ENCODE measurements at places on chromosomes 5 and 9.
A peak's percentile ranks its signal among the peaks of the same experiment; 100 is the strongest.

- no peak for DNase-seq
These were observed 824 bp downstream of the MXD3 start for GRCh38 chr5:177310757-177311391.

DNA sequence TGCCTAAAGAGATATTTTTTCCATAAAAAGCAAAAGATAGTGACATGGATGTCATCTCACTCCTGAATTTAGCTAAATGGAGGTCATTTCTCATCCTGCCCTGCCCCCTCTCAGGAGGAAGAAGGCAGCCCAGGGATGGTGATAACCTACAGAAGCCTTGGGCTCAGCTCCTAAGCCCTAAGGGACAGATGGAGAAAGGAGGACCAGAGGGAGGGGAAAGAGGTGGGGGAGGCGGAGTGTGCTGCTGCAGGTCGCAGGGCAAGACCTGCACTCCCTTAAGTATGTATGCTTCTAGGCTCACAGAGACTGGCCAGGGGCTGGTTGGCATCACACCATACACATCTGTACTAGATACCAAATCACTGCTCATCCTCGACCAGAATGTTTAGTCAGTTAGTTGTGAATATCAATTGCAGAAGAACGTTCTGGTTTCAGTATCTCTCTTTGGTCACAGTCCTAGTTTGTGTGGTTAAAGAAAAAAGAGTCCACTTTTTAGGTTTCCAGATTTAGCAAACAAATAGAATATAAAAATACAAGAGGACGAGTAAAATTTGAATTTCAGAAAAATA is 18.4 kb upstream of the CDKN2AIPNL start:
- no peak for DNase-seq

DNA sequence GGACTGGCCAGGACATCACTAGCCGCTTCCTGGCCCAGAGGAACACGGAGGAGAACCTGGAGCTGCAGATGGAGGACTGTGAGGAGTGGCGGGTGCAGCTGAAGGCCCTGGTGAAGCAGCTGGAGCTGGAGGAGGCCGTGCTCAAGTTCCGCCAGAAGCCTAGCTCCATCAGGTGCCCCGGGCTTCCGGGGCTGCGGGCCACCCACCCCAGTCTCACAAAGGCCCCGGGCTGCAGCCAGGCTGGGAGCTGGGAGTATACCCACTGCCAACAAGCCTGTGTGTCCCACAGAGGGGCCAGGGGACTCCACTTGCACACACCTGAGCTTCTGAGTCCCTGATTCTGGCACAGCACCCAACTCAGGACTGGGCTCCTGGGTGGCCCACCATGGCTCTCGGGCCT is 1.7 kb upstream of the RABL6 start:
- no peak for DNase-seq

GRCh38 chr5:30042677-30043076 is 1150.8 kb upstream of the CDH6 start:
- no peak for DNase-seq

GRCh38 chr5:22850981-22851380 is 2.2 kb downstream of the CDH12 start:
- DNase-seq, result no peak

DNA sequence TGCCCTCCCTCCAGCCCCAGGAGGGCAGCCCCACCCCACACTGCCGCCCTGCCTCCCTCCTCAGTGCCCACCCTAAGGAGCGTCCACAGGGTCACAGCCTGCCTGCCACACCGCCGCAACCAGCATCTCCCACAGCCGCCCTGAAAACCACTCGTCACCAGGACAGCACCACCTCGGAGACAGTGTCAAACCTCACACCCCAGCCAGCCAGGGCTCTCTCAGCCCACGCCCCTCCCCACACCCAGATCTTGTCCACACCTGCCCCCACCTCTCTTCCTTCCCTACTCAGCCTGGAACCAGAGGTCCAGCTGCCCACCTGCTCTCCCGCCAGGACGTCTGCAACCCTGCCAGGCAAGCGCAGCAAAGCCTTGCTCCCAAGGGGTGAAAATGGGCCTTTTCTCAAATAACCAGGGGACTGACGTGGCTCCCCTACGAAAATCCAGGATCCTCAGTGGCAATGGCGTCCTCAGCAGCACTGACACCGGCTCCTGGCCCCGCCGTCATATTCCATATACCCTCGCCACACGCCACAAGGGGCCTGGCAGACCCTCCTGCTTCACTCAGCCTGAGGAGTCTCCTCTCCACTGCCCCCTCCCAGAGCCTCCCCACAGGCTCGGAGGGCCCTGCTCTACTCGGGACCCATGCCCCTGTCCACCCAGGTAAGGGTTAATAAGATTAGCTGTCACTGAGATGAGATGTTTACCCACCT is 71.0 kb upstream of the ADAMTS2 start:
- no peak for DNase-seq

- no peak for DNase-seq
These were observed 15.3 kb upstream of the SLC27A6 start for GRCh38 chr5:128949847-128950546.

- DNase-seq, result no peak
These were observed 24.1 kb downstream of the PHF2 start for GRCh38 chr9:93600504-93600903.

DNA sequence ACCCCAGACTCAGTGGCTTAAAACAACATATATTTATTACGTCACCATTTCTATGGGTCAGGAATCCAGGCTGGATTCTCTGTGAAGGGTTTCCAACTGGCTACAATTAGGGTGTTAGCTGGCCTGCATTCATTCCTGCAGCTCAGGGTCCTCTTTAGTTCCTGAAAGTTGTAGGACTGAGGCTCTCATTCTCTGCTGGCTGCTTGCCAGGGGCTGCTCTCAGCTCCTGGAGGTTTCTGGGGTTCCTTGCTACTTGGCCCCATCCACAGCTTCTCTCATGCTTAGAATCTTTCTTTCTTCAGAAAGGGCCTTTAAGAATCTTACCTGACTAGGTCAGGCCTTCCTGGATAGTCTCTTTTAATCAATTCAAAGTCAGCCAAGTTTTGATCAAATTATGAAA is 424.6 kb downstream of the GADD45G start:
- no peak for DNase-seq

DNA sequence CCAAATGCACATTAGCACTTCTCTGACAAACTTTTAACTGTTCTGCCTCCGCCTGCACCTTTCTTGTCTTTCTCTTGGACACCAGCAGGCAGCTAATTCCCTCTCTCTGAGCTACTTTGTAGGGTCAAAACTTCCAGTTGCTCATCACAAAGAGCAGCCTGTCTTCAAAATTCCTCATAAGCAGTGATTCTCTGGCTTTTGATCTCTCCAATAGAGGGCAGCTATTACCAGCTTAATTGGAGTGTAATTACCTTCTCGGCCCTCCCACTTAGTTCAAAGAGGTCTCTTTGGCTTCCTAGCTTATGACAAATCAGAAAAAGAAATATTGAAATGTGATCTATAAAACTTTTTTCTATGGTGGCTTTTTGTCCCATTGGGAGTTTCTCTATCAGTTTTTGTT is 43.6 kb upstream of the RAD23B start:
- peak; percentile 48 for DNase-seq

DNA sequence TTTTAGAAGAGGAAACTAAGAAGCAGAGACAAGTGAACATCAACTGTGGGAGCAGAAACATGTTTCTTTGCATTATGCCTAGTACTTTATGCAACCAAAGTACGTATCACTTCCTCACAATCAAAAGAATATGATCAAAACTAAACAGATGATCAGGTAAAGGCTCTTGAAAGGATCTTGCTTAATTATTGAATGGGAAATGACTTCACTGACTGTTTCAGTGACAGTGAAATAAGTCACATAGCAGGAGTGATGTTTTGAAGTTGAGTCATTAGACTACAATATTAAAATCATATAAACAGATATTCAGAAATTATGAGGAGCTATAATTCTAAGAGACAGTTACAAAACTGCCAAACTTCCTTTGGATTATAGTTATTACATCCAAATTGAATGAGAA is 527.3 kb downstream of the MTRR start:
- DNase-seq, result no peak

- no peak for DNase-seq
These were observed 21.6 kb downstream of the NDST1 start for GRCh38 chr5:150529555-150529954.

GRCh38 chr9:115035841-115036612 is 81.9 kb downstream of the TNC start:
- DNase-seq, result peak; percentile 11

DNA sequence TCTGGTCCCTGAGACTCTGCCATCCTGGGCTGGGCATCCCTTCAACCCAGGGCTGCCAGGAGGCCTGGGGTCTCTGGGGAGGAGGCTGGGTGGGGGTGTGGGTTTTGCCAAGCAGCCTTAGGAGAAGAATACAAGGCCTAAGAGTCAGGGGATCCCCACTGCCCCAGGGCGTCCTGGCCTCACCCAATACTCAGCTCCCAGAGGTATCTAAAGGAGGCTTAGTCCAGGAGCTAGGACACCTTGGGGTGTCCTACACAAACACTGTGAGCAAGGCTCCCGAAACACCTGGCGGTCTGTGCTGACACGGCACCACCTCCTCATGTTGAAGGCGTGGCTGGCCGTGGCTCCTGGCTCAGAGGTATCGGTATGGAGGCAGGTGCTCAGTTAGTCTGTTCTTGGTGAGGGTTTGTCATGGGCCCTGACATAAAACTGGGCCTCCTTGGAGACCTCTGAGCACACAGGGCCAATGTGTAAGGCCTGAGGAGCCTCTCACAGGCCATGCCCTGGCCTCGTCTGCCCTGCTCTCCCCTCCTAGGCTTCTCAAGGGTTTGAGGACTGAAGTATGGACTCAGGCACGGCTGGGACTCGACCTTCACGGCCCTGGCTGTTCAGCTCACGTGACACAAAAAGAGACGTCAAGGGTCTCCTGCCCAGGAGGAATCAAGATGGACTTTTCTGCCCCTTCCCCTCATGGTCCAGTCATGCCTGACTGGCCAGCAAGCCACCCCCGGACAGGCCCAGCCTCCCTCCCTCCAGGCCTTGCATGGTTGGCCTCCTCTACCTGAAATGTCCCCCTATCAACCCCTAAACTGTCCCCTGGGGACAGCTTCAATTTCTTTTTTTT is 277.3 kb downstream of the FSTL4 start:
- DNase-seq, result no peak

DNA sequence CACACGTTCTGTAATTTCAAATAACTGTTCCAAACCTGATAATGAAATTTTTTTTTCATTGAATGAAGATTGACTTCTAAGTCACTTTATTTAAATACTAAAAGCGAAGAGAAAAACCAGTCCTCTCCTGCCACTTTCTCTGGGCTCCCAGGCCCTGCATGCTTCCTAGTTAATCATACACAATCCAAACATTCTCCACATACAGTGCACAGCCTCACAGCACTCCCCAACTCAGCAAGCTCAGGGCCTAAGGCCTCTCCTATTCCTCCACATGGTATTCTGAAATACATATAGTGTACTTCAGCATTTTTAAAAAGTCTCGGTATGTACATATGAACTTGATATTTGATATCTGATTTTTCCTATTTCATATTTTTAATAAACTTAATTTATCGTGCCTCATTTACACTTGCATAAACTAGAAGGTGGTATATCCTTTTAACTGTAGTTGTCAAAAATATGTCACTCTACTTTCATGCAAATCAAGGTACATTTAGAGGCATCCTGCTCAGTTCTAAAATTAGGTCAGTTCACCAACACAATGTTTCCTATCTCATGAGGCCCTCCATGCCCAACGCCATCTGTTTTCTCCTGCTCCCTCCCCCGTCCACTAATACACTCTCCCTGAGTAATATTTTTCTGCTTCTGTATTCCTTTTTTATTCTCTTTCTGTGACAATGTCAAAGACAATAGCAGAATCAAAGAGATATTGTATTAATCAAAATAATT is 206.7 kb downstream of the ARRDC3 start:
- no peak for DNase-seq

DNA sequence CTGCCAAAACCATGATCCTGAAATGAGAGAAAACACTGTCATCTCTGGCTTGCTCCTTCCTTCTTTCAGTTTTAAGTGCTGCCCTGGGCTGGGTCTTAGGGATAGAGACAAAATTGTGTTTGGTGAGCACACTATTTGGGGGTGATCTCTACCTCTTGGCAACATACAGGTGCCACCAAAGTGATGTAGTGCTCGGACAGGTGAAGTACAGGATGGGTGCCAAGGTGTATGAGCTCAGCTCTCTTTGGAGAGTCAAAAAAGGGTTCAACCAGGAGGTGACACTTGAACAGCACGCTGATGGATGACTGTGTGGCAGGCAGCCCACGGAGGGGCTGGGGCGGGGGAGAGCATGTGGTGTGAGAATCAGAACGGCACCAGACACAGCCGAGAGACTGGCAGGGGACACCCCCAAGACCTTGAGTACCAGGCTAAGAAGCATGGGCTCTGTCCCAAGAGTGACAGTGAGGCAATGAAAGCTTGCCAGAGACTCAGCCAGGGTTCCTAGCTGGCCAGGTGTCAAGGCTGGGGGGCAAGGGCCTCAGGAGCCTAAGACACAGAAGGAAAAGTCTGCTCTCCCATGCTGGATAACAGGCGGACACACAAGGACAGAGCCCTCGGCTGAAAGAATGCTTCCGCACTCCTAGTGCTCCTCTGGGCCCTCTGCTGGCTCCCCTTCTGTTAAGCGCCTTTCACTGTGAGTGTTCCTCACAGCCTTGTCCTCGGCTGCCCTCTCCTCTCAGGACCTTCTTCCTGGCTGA is 2.5 kb downstream of the NHP2 start:
- no peak for DNase-seq

GRCh38 chr5:97363577-97363976 is 180.5 kb upstream of the RIOK2 start:
- DNase-seq, result no peak

DNA sequence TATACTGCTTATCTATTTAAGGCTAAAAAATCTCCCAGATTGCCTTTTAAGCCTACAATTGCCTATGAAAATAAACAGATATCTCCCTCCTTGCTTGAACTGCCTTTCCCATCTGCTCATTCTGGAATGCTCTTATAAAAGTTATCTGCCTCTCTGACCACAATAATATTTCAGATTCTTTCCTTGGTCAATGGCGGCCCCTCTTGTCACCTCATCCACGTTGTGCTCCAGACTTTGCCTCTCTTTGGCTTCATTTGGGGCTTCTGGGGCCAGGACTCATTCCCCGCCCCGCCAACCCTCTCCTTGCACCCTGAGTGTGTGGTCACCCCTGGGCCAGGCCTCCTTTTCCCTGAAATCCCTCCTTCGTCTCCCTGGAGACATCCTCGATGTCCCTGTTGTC is 110.0 kb upstream of the RPS23 start:
- DNase-seq, result no peak

DNA sequence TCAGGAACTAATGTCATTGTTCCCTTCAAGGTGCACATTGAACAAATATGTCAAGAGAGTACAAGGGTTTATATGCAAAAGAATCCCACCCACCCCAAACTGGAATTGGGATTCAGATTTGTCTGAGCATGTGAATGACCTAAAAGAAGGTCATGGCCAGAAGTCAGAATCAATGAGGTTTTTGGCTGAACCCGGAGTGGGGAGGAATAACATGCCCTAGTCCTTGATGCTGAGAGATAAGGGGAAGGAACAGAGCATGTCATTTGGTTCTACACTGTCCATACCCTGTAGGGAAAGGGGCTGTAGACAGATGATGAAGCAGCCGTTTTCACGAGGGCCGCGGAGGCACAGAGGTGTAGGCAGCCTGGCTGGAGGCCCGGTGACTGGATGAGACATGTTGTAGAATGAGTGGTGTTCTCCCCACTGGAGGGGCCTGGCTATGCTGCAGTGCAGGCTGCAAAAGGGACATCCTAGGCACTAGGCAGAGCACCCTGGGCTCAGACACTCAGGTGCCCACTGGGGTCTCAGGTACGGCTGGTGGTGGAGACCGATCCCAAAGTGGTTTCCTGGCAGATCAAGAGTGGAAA is 65.9 kb downstream of the ZFAND5 start:
- no peak for DNase-seq

GRCh38 chr9:105320568-105320967 is 76.1 kb downstream of the SLC44A1 start:
- no peak for DNase-seq

- DNase-seq, result no peak
These were observed 370.0 kb downstream of the ZSWIM6 start for GRCh38 chr5:61701877-61702602.

- no peak for DNase-seq
These were observed 11.4 kb downstream of the RNF130 start for GRCh38 chr5:180060192-180060591.
